NCI-H1105 treated with DMSO at 0.1 percent for 48 hours (cell line): ENCODE measurements at places on chromosomes 7 and 10.

- no peak for DNase-seq
Measured at GRCh38 chr7:107446988-107447387, 22.9 kb upstream of the GPR22 start.

GRCh38 chr10:118106426-118106825, 59.7 kb upstream of the RAB11FIP2 start:
- no peak for DNase-seq

DNA sequence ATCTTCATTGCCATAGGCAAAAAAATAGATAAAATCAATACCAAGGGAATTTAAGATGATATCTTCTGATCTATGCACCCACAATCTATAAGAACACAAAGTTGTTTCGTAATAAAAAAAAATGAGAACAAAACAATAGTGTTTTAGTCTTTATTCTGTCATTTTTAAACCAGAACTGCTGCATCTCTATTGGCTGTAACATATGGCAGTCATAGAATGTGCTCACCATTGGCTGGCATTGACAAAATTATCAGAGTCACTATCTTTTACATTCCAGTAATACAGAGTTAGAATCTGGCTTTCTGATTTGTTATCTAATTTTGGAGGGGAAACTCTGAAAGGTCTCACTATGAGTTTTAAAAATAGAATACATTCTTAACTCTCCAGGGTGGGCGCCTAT, 138.6 kb upstream of the CCDC6 start:
- DNase-seq = no peak

- no peak for DNase-seq
Measured at GRCh38 chr10:8498881-8499280, 444.4 kb downstream of the GATA3 start.

DNA sequence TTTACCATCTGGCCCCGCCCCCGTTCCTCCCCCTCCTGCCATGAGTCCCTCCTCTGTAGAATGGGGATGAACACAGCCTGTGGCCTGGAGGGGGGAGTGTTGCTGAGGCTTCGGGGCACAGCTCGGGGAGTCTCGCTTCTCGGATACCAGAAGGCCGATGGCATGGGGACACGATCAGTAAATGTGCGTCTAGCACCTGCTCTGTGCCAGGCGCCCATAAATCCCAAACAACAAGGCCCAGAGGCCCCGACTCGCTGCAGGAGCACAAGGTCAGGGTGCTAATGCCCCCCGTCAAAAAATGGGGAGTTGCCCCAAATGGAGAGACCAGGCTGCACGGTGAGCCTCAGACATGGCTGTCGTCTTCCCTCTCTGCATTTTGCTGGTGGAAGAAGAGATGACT, 40.7 kb downstream of the JAKMIP3 start:
- DNase-seq = no peak

DNA sequence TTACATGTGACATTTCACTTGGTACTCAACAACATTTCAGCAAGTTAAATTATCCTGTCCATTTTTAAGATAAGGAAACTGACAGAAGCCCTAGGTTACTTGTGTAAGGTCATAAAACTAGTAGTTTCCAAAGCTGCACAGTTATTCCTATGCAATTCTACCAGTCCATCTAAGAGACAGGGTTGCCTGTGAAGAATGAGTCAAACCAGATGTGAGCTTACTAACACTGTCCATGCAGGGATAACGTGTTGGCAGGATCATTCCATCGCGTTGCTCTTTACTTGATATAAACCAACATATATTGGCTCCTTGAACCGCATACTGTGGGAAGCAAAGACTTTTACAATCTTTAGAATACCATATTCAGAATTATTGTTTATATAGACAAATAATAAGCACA, 280.9 kb upstream of the HGF start:
- DNase-seq = no peak

GRCh38 chr7:146544748-146545147, 428.1 kb downstream of the CNTNAP2 start:
- no peak for DNase-seq

- DNase-seq = no peak
Measured at GRCh38 chr10:76675561-76675950, 962.1 kb downstream of the KCNMA1 start.

GRCh38 chr7:133674079-133674763, 421.3 kb downstream of the EXOC4 start:
- no peak for DNase-seq

- DNase-seq = no peak
Measured at GRCh38 chr10:65500716-65501115, 1425.1 kb upstream of the LRRTM3 start.

DNA sequence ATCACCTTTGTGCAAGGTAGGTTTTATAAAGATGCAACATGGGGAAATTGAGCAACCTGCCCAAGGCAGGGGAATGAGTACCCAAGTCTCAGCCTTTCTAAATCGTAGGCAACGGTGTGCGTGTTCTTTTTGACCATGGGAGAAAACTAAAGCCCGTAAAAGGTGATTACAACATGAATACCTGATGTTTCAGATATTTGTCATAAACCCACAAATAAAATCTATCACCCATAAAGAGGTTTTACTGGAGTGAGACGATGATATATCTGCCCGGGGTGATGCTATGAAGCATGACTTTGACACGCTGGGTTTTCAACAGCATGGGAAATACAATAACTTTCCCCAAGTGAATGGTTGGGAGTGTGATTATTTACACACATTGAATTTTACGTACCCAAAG, 406.3 kb upstream of the KLF6 start:
- no peak for DNase-seq

DNA sequence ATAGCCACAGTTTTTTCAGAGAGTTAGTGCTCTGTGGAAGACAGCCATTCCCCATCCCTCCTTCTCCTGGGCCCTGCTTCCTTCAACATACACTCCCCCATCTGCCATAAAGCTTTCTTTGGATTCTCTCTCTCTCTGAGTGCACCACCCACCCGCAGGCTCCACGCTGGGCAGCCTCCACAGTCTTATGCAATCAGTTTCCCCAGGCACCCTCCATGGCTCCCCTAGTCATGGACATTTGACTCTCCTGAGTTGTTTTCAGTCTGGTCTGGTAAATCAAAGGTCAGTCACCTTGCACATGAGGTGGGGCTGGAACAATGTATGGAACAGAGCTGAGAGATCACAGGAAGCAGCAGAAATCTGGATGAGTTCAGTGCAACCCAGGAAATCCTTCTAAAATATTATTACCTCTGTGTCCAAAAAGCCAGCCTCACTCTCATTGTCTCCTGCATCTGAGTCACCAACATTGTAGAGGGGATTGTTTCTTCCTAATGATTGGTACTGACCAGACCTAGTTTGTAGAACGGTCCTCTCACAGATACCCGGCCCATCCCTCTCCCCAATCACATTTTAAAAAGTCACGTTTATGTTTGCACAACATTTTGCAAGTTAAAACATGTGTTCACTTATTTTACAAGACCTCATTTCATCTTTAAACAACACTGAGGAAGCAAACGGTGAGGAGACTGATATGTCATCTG, 70.1 kb downstream of the CYCS start:
- no peak for DNase-seq

DNA sequence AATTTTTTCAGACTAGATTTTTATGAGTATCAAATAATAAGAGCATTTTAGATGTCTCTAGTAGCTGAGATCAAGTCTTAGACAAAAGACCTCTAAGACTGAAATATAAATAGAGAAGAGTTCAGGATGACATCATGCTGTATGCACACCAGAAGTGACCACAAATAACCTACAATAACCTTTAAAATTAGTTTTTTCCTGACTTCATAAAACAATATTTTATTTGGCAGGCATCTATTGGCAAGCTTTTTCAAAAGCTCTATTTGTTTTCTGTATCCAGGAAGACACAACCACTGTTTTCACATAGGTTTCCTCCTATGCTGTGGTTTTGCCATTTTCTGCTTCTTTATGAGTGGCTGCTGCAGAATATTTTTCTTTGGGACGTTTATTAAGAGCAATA, 359.1 kb downstream of the CRPPA start:
- no peak for DNase-seq

- DNase-seq = peak; percentile 84
Measured at GRCh38 chr7:8261711-8262695, at the start of gene ICA1. TSS of gene ICA1 (minus strand) at chr7:8262167. CDS start at chr7:8235926, 26,241 bp downstream.

- peak; percentile 28 for DNase-seq
Measured at GRCh38 chr7:150931199-150931869, 46.8 kb downstream of the KCNH2 start.

- DNase-seq = no peak
Measured at GRCh38 chr7:99311702-99312101, 14.0 kb upstream of the ARPC1A start.

DNA sequence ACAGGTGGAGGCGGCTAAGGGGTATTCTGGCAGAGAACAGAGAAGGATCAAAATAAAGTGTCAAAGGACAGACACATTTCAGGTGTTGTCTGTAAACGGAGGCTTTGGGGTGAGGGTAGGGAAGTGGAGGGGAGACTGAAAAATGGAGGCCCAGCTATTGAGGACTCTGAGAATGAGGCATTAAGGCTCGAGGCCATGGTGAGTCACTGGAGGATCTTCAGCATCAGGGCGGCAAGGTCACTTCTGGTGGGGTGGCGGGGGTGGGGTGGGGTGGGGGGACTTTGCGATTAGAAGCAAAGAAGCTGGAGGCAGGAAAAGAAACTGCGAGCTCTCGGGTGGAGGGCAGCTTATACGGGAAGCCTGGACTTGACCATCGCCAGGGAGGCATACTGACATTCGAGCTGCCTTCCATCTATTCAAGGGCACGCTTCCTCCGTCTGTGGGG, 58.4 kb upstream of the PCGF5 start:
- no peak for DNase-seq

DNA sequence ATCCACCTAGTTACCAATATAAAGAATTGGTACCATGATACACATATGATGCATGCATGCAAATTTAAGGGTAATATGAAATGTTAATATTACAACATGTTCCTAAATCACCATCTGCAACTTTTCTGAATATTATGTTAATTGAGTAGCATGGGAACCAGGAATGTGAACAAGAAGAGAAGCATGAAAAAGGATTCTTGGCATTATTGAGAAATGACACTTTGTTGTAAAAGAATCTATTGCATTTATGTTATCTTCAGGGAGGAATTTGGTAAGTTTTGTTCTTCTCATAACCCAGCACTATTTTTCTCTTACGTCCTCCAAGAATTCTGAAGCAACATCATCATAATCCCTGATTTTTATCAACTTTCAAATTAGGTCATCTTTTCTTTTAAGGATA, 159.9 kb upstream of the SLC25A13 start:
- DNase-seq = no peak
